Dermis microvascular lymphatic vessel endothelial cell (primary cell): ENCODE measurements at places on chromosomes 7 and 10.

GRCh38 chr10:98308669-98309365 lies 40.8 kb upstream of the LOXL4 start:
- no peak for DNase-seq

DNA sequence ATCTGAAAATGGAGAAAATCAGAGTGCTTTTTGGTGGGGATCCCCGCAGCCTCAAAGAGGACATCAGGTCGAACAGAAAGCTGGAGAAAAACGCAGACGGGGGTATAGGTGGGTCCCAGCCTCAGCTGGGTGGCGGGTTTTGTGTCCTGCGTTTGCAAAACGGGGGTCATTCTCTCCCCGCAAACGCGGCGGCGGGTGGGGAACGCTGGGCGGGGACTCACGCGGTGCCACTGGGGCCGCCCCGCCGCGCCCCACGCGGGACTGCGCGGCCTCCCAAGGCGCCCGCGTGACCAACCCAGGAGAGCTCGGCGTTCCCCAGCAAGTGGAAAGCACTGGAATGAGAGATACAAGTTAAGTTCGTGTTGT lies 806 bp upstream of the VIPR2 start:
- DNase-seq, result no peak

GRCh38 chr7:116169060-116169459 lies 41.3 kb upstream of the TES start:
- no peak for DNase-seq

- DNase-seq, result peak; percentile 71
Observed at GRCh38 chr7:114865564-114865963, 56.3 kb upstream of the MDFIC start.

- peak; percentile 46 for DNase-seq
Observed at GRCh38 chr7:134458341-134458805, 527 bp downstream of the AKR1B1 start.

- DNase-seq, result no peak
Observed at GRCh38 chr7:151756076-151756731, 120.7 kb downstream of the PRKAG2 start.

DNA sequence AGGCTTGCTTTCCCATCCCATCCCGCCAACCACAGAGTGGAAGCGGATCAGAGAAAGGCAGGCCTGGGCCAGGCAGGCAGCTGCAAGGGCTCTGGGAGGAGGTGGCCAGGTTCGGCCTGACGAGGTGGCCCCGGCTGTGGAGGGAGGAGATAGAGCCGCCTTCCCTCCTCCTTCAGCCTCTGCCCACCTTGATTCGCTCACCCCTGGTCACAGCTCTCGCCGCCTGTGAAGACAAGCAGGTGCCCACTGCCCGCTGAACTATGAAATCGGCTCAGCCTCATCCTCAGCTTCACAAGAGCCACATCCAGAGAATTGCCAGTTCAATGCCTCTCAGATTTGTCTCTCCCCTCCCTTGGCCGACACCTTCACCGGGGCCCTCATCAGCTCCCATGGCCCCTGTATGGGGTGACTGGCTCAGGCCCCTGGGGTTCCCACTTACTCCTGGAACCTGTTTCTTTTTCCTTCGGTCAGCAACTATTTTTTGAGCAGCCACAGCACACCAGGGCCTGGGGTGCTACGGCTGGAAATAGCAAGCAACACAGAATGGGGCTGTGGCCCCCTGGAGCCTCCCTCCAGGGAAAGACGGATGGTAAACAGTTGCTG lies 80.0 kb upstream of the CHST15 start:
- no peak for DNase-seq

DNA sequence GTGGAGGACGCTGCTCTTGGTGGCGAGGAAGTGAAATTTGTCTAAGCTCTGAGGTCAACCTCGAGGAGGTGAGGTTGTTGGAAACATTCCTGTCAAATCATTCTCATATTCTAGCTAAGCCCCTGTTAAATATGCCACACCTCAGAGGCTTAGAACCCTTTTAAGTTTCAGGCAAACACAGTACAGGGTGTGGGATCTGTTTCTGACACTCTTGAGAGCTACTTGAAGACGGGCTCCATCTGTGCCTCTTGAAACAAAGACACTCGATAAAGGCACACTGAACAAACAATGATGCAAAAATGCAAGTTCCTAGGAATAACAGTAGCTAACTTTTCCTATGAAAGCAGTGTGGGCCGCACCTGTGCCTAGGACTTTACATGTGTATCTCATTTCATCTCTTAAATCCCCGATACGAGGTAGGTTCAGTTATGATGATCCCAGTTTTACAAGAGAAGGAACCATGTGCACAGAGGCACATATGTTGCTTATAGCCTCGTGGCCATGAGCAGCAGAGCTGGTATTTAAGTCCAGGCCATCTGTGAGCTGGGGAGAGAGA lies 299.2 kb downstream of the CCDC3 start:
- no peak for DNase-seq

DNA sequence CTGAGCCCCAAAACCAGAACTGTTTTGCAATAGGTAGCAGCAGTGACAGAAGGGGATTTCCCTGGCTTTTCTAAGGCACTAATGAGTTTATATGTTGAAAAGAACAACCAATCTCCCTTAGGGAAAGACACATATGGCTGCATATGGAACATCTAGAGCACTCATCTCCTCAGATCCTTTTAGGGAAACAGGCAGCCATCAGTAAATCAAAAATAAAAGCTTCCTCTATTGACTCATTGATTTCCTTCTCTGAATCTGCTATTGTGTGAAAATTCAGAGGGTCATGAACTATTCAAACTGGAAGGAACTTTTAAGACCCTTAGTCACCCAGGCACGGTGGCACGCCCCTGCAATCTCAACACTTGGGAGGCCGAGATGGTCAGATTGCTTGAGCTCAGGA lies 110.9 kb upstream of the NANOS1 start:
- no peak for DNase-seq

GRCh38 chr7:150923802-150924201 lies 54.3 kb downstream of the KCNH2 start:
- DNase-seq, result no peak

DNA sequence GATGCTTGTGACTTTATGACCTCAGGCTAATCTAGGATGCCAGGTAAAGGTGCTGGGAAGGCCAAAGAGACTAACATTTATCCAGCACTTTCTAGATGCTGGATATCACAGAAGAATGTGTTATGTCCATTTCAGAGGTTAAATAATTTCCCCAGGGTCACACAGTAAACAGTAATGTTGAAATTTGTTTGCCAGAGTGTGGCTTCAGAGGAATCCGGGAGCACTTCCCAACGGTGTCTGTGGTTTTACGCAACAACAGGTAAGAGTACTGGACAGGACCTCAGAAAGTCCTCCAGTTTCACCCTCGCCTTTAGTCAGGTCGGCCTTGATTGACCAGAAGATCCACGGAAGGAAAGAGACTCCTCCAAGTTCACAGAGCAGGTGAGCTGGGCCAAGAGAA lies 1.7 kb downstream of the SHTN1 start:
- no peak for DNase-seq

GRCh38 chr10:1829712-1830111 lies 92.4 kb upstream of the ADARB2 start:
- DNase-seq, result no peak

GRCh38 chr7:98520356-98520951 lies 96.6 kb upstream of the NPTX2 start:
- no peak for DNase-seq

GRCh38 chr7:23404546-23405239 lies 65.6 kb downstream of the IGF2BP3 start:
- DNase-seq, result no peak

- DNase-seq, result no peak
Observed at GRCh38 chr10:132875435-132875834, 66.9 kb downstream of the CFAP46 start.
